Mucosa of descending colon (tissue), 3 donors: ENCODE measurements at places on chromosomes 7 and 10. TPM values are rescaled to one million over a fixed set of nuclear protein-coding genes. Genes with fewer than 3 reads are reported as not detected.

DNA sequence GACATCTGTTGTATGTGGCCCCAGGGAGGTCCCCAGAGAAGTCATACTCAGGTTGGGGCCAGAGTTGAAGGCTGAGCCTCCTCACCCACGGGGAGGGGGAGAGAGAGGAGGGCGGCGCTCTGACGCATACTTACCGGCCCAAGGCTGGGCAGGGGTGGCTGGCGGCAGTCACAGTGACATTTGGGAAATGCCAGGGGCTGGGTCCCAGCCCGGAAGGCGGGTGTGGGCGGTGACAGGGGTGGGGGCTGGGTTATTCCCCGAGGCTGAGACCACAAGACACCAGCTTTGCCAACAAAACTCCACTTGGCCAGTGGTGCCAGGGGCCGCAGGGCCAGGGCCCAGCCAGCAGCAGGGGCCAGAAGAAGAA is 41.1 kb downstream of the RASGEF1A start:
- DNase-seq = no peak

DNA sequence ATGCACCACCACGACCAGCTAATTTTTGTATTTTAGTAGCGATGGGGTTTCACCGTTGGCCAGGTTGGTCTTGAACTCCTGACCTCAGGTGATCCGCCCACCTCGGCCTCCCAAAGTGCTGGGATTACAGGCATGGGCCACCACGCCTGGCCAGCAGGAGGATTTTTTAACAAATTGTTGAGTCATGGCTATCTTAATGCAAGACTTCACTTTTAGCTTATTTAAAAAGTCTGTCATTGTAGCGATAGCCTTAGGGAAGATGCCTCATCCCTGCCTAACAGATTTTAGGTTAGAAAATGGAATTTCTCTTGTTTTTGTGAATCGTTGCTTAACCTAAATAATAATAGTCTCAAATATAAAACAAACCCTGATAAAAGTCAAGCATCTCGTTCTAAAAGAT is 35.5 kb downstream of the PPP2R2D start:
- DNase-seq = no peak

GRCh38 chr7:4085937-4086691 is 596.0 kb upstream of the FOXK1 start:
- DNase-seq = no peak

DNA sequence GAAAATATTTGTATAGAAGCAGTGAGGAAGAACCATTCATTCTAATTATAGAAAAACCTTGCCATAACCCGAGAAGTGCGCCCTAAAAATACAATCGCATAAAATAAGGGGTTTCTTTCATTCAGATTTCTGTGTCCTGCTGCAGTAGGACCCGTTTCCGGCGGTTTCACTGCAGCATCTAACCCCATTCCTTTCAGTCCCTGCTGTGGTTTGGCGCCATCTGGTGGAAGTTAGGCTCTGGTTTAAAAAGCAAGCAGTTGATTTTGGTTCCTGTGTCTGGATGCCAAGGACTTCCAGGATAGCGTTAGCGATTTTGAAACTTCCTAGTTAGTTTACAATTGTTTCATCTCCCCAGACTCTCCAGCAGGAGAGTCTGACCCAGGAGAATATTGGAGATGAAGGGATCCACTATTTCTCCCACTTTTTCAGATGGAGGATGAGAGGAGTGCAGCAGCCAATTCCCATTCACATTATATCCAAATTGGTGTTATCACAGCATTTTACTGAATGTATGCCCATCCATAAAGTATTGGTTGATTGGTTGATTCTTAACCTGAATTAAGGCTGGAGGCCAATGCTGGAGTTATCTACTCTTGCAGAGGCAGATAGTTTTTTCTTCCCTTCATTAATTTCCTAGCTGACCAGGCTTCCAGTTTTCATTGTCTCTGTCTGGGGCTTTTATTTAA is 128.8 kb upstream of the CACNA2D1 start:
- DNase-seq = no peak

Gene CCL26
- total RNA-seq = 1.1 TPM

Gene NANOS1
- total RNA-seq = 0.43 TPM

Gene MIOS
- total RNA-seq = 26.8 TPM

DNA sequence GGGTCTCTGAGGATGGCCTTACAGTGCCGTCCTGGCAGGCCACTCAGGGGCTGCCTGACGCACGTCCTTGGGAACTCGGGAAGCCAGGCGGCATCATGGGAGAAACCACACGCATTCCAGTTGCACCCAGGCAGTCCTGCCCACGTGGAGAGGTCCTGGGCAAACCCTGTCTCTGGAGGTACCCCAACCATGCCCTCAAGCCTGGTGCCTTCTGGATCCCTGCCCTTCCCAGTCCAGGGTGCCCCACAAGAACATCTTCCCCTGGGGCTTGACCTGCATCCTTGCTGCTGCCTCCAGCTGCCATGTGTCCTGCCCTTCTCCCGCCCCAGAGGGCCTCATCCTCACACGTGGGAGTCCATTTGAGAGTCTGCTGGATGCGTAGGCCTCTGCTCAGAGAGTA is 200.3 kb upstream of the PPP2R2D start:
- DNase-seq = no peak

Gene DOCK4
- 9.2 TPM for total RNA-seq

DNA sequence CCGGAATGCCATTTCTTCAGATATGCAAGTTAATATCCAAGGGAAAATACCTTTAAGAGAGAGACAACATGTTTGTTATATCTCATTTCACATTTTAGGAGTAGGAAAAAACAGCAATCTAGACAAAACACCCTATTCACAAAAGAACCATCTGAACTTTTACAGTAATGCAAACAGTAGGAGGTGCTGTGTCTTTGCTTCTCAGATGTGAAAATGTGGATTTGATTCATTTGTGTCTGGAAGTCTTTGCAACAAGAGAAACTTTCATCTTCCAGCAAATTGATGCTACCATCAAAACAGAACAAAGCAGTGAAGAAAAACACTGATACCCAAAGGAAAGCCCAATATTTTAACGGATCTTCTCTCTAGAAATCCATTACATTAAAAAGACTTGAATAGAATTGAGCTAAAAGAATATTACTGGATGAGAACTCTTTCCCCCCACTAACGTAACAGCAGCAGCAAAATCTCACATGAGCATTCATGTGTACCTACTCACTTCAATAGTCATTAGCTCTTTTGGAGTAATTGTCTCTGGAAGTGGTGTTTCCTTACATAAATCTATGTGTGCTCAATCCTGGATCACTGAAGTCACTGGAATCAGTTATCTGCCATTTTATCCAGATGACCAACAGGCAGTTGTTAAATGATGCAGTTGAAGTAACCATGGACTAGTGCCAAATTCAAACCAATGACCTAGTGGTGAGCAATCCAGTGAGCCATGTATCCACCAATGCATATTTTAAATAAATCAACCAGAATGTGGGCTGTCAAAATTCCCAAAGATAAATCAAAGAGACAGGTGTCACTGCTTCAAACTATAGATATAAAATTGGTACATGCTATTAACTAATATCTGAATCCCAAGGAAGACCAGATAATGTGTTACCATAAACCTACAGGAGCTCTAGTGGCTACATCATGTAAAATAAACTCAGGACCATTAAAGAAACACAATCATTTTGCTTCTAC is 1.8 kb downstream of the SEMA3C start:
- DNase-seq = no peak

DNA sequence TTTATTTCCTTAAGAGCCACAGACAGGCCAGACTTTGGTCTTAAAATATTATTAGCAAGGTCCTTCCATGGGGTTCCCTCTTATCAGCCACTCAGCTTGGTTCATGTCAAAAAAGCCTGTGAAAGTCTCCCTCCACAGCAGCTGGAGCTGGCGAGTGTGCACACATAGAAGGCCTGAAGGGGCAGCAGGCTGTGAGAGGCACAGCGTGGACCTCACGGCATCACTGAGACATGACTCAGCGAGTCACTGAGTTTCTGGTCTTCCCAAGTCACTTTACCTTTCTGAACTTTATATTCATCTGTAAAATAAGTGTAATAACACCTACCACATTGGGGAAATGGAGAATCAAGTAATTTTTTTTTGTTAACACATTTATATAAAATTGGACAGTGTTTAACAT is 8.7 kb downstream of the TAF3 start:
- DNase-seq = no peak

Gene RNF32
- 3.5 TPM for total RNA-seq

DNA sequence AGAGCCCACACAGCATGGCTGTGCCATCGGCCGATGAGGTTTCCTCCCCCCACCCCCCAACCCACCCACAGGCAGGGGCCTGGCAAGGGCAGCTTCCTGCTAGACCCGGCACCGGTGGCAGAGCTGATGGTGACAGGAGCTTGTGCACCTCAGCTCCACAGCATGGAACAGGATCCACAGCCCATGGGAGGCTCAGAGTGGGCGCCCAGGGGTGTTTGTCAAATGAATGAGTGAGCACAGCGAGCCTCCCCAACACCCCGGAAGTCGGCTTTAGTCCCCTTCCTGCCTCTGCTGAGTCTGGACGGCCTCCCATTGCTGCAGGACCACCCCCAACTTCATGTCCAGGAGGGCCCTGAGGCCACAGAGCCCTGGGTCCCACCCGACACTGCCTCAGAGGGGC is 68.9 kb downstream of the PDGFA start:
- peak; percentile 38 for DNase-seq

- peak; percentile 75 for DNase-seq
These were observed 644 bp downstream of the PPP1R35 start for GRCh38 chr7:100435401-100436304.

DNA sequence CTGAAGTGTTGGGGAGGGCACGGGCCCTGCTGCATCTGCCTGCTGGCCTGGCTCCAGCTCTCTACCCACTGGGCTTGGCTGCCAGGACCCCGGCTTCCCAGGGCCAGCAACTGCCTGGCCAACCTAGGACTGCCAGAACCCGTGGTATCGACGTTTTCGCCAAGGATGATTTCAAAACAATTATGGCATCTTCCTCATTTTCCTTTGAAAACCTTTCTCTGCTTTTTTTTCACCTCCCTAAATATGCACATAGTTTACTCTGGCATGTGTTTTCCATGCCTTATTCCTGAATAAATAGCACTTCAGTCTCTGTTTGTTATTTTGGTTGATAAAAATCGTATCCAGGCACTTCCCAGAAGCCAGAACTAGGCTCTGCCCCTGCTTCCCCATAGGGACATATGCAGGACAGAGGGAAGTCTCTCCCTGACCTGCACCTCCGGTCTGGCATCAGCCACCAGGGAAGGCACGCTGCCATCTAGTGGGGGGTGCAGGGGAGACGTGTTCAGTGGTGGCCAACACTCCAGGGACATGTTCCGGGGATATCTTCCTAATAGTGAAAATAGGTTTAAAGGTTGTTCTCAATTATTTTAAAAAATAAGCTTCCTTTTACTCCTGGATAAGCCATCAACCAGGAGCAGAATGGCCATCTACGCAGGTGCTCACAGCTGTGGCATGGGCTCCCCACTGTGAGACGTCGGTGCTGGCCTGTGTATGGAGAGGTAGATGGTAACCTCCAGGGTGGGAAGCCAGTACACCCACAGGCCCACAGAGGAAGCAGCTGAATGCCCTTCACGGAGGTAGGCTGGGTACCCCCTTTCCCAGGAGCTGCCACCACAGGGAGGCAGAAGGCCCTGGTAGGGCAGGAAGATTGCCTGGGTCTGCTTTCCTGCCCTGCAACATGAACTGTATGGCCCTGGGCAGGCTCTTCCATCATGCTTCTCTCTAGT is 30.7 kb upstream of the ANTXRL start:
- peak; percentile 63 for DNase-seq

DNA sequence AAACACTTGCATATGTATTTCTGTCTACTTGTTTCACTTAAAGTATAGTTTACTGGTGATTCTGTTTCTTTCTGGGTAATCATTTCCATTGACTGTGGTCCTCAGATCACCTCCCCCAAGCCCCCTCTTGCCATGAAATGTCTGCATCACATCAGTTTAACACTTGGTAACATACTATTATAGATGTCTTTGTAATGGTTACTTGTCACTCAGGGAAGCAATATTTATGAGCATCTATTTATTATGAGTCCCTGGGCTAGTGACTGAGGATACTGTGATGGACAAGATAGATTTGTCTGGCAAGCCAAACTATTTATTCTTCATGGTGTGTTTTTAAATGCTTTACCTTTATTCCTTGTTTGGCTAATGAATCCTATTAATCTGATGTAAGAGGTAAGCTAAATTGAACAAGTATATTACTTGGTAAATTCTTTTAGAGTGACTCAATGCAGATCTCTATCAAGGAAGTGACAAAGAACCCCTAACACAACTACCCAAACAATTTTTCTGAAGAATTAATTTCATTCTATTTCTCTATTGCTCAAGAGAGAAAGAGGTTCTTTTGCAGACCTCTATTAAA is 270.9 kb downstream of the RELN start:
- no peak for DNase-seq

DNA sequence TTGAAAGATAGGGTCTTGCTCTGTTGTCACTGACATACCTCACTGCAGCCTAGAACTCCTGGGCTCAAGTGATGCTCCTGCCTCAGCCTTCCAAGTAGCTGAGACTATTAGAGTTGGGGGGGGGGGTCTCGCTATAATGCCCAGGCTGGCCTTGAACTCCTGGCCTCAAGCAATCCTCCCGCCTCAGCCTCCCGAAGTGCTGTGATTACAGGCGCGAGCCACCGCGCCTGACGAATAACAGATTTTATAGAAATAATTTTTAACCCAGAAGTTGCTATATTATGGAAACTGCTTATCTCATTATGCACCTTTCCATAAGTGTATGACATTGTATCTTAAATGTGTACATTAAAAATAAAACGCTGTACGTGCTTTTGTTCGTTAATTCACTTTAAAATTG is 846 bp downstream of the ANKRD26 start:
- DNase-seq = no peak

Gene PNLIPRP1
- not detected for total RNA-seq

Gene PHKG1
- total RNA-seq = 2.0 TPM

Gene TDRD1
- total RNA-seq = 0.06 TPM

Gene KIF11
- total RNA-seq = 1.7 TPM

DNA sequence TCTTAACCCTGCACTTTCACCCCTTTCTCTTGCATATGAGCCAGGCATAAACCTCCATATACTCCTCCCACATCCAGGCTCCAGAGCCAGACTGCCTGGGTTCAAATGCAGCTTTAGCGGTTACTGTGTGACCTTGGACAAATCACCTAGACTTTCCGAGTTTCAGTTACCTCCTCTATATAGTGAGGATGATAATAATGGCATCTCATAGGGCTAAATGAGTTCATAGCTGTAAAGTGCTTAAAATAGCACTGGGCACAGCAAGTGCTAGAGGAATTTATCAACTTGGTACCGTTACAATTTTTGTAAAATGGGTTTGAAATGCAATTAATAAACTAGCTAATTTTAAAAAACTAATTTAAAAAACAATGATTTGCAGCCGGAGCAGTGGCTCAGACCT is 53.4 kb upstream of the DGKI start:
- DNase-seq = no peak

GRCh38 chr7:28266402-28266801 is 85.8 kb upstream of the JAZF1 start:
- DNase-seq = no peak

Gene OPN1SW
- total RNA-seq = not detected

- DNase-seq = no peak
These were observed 31.8 kb downstream of the EZH2 start for GRCh38 chr7:148852272-148852671.

Gene FAM237B
- not detected for total RNA-seq

DNA sequence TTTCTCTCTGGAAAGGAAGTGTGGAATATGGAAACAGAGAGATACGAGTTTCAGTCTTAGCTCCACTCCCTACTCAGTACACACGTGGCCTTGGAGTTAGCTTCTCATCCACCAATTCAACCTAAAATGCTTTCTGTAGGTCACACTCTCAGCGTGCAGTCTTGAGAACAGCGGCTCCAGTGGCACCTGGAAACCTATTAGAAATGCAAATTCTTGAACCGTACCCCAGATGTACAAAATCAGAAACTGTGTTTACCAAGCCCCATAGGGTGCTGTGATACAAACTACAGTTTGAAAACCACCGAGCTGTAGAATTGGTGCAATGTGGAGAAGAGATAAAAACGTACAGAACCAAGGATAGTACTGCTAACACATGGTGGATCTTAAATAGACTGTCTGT is 91.1 kb upstream of the SP4 start:
- DNase-seq = no peak
